Right renal pelvis (tissue), 4 donors: ENCODE measurements at places on chromosomes 1 and 21. TPM values are rescaled to one million over a fixed set of nuclear protein-coding genes. Genes with fewer than 3 reads are reported as not detected.

BTBD8 gene
- polyA plus RNA-seq = 6.3 TPM

NGF gene
- 1.7 TPM for polyA plus RNA-seq

TMEM54 gene
- polyA plus RNA-seq = 11.6 TPM

VSIG8 gene
- 0.65 TPM for polyA plus RNA-seq

FNBP1L gene
- polyA plus RNA-seq = 132 TPM

- DNase-seq = no peak
Measured at GRCh38 chr21:46546799-46547198, 58.1 kb downstream of the S100B start.

- no peak for DNase-seq
Measured at GRCh38 chr1:195766709-195767108, 841.5 kb downstream of the KCNT2 start.

DNA sequence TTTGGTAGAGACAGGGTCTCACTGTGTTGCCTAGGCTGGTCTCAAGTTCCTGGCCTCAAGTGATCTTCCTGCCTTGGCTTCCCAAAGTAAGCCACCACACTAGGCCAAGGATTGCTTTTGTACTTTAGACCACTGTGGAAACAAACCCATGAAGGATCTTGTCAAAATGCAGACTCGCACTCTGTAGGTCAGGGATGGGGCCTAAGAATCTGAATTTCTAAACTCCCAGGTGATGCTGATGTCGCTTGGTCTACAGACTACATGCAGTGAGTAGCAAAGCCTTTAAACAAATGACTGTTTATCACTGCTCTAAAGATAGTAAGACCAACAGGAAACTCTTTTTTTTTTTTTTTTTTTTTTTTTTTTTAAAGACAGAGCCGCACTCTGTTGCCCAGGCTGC, 54.1 kb upstream of the MUTYH start:
- no peak for DNase-seq

GRCh38 chr1:188499690-188500089, 1670.9 kb downstream of the PLA2G4A start:
- DNase-seq = no peak

GRCh38 chr1:201059871-201060555, 36.5 kb upstream of the KIF21B start:
- DNase-seq = no peak

- DNase-seq = no peak
Measured at GRCh38 chr1:95096218-95096841, 20.8 kb upstream of the TLCD4 start.

DNA sequence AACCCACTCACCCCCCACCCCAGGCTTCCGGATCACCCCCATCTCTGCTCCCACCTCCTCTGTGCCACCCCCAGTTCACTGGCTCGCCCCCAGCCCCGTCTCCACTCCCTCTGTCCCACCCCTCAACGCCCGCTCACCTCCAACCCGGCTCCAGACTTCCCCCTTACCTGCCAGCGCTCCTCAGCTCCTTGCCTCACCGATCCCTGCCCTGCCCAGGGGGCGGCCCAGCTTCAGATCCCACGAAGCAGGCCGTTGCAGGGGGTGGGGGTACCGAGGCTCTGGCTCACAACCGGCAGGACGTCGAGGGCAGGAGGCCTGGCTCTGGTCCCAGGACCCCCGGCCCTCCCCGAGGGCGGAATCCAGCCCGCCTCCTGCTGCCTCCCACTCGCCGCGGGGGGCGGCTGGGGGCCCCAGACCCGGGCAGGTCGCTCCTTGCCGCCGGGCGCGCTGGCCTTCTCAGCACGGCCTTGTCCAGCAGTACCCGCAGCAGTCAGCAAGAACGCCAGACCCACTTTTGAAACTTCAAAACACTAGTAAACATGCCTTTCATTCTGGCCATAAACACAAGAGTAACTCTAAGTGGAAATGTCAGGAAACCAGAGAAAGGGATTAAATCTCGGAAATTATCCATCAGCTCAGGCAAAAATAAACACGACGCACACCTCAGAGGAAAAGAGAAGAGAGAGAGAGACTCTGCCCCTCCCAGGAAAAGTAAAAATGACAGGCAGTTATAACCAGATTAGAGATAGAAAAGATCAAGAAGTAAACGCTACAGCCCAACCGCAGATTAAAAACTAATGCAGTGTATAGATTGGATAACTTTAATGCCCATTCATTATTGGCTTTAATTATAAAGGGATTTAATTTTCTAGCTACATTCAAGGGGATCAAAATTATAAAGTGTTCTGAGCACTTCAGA, 1.0 kb upstream of the FAM89A start:
- no peak for DNase-seq

DNA sequence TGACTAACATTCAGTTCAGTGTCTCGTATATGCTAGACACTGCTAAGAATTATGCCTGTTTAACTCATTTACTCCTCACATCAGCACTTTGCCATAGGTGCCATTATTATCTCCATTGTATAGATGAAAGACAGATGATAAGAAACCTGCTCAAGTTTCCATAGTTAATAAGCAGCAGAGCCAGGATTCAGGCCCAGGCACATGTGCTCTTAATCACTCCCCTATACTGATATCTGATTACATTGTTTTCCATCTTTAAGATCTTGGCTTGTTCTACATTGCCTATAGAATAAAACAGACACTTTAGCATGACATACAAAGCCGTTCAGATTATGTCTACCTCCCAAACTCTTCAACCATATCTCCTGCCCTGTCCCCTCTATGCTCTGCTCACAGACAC, 30.5 kb upstream of the USH2A start:
- DNase-seq = no peak

DNA sequence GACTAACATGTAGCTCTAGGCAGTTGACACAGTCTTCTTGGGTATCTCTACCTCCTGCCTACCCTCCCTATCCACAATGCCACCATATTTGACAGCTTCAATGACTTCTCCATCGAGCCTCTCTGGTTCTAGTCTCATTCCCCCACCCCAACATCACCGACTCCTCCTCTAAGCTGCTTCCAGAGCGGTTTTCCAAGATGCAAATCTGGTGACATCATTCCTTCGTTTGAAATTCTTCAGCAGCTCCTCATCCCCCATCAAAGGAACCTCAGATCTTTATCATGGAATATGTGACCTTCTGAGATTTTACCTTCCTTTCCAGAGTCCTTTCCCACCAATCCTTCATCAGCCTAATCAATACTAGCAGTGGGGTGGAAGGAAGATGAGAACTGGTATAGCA, 352.4 kb upstream of the RUNX1 start:
- no peak for DNase-seq

- no peak for DNase-seq
Measured at GRCh38 chr1:72271555-72272085, 10.7 kb downstream of the NEGR1 start.

- DNase-seq = no peak
Measured at GRCh38 chr21:38986806-38987632, 181.3 kb downstream of the ETS2 start.

GRCh38 chr21:28943631-28944030, 49.0 kb downstream of the LTN1 start:
- no peak for DNase-seq

- DNase-seq = no peak
Measured at GRCh38 chr1:57615956-57616355, 192.1 kb upstream of the DAB1 start.

- DNase-seq = no peak
Measured at GRCh38 chr1:235791532-235792060, 75.1 kb downstream of the LYST start.

DNA sequence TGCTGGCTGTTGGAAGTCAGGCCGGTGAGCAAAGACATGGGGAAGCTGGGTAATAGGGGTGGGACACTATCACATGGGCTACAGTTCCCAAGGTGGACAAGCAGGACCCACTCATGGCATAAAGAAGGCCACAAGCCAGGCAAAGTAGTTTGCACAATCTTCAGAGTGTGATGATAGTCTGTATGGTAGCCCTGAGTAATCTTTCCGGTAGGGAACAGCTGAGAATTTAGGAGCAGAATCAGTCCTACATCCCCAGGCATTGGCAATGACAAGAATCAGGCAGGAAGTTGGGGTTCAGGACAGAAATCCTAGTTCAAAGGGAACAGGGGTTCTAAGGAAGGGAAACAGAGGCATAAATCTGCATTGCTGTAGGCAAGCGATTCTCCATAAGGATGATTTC, 23.9 kb upstream of the SPATA6 start:
- no peak for DNase-seq

DNA sequence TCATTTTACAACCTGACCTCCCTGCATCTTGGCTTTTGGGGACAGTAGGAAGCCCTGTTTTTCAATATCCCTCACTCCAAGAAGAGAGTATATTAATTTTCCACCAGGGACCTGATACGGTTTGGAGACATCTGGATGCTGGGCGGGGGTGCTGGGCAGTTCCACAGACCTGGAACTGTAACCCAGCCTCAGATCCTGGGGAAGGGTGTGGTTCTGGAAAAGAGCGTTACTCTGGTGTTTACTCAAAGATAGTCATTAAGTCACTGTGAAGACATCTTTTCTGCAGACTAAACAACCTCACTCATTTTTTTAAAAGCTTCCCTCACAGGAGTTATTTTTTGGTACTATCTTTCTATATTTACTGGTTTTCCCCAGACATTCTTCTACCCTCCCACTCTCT, 189.8 kb downstream of the CLIC6 start:
- no peak for DNase-seq

DNA sequence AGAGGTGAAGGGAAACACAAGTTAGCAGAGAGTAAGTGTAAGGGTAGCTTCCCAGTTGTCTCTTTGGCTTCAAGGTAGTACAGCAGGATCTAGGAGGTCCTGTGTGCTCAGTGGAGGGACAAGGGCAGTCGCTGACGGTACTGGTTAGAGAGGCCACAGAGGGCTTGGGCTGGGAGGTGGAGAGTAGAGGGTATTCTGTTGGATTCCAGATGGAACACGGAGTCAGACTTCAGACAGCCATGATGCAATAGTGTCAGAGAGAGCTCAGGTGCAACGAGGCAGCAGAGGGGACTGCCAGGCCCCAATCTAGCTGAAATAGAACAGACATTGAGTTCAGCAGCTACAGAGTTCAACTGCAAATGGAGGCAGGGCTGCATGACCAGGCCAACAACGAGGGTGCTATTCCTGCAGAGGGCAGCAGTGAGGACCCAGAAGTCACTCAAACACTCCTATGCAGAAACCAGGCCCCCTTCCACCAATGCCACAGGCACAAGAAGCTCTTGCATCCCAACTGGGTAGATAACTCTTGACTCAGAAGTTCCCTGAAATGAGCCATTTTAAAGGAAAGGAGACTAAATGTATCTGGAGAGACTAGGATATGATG, 325.0 kb upstream of the ESRRG start:
- DNase-seq = no peak

DNA sequence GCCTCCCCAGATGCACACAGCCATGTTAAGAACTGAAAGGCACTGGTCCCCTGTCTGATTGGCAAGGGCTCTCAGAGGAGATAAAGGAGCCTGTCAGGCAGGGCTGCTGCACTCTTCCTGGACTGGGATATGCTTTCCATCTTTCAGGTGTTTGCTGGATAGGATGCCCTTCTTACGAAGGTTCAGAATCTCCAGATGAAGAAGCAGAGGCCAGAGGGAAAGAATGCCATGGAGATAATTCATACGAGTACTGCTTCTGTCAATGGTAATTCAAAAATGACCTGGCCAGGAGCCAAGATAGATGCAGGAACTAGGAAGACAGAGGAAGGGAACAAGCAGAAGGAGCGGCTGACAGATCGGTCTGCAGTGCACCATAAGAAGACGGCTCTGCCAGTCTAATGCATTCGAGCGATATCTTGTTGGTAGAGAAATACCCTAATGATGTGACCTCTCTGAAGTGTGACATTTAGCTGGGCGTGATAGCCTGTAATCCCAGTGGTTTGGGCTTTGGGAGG, 16.6 kb upstream of the ATP2B4 start:
- no peak for DNase-seq

DNA sequence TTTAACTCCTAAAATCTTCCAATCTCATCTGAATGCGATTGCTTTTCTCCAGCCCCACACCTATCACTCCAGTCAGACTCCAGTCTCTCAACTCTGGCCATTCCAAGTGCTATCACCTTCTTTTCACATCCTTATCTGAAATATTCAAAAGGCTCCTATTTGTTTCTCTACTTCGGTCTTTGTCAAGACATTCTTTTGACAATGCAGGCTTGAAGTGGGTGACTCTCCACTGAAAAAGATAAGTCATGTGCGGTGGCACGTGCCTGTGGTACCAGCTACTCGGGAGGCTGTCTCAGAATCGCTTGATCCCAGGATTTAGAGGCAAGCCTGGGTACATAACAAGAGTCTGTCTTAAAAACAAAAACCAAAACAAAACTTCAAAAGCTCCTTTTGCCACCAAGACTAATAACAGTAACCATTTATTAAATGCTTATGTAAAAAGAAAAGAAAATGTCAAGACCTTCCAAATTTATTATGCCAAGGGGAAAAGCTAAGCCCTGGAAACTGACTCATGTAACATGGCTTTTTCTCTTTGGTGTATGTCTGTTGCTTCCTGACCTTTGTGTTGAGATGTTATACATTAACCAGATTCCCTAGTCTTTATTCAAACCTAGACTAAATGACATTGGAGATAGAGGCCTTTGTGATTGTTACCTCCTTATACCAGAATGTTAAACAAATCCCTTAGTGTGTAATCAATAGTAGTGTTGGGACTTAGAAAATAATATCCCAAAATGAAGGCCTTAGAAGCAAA, 3.6 kb downstream of the ALG14 start:
- no peak for DNase-seq

- no peak for DNase-seq
Measured at GRCh38 chr1:2972011-2972878, 49.0 kb upstream of the ACTRT2 start.

DNA sequence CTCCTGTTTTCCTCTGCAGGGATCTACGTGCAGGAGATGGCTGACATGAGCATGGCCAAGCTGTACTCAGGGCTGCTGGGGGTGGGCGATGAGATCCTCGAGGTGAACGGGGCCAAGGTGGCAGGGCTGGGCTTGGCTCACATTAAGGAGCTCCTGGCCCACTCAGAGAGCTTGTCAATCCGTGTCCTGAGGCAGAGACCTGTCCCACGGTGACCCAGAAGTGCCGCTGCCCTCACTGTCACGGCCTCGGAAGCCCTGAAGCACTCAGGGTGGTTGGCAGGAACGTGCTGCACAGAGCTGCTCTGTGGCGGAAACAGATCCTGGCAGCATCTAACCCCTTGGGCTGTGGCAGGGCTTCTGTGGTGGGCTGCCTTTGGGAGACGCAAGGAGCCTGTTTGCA, 37.6 kb downstream of the KIAA1614 start:
- no peak for DNase-seq
